ENCODE measurements at places on chromosomes 2 and 18. TPM values are rescaled to one million over a fixed set of nuclear protein-coding genes. Genes with fewer than 3 reads are reported as not detected.

Gene SNRNP27
- 58.7 TPM for total RNA-seq

Gene TYMS
- total RNA-seq: 6.5 TPM

Gene DNAH6
- 2.6 TPM for total RNA-seq

Gene INHBB
- 14.4 TPM for total RNA-seq

Gene SLC16A14
- total RNA-seq: 57.3 TPM

Gene RESP18
- total RNA-seq: not detected

Gene GREB1L
- total RNA-seq: 28.9 TPM

Gene PPP1R1C
- not detected for total RNA-seq

Gene SPDYA
- total RNA-seq: 1.3 TPM

Gene EDAR
- 0.15 TPM for total RNA-seq

Gene KIF5C
- total RNA-seq: 235 TPM

Gene ACVR1C
- 0.08 TPM for total RNA-seq

Gene SCN7A
- 3.8 TPM for total RNA-seq

Gene FBXO41
- total RNA-seq: 6.9 TPM

Gene IL36B
- total RNA-seq: 0.31 TPM

Gene OTX1
- total RNA-seq: 3.2 TPM

Gene LIMS4
- 3.2 TPM for total RNA-seq

Gene ITPRIPL1
- total RNA-seq: 0.38 TPM

Gene KIF1A
- total RNA-seq: 2.4 TPM

Gene FEZ2
- 29.6 TPM for total RNA-seq

Gene ZNF513
- 22.5 TPM for total RNA-seq

Gene PDE1A
- 8.4 TPM for total RNA-seq

Gene ACP1
- 149 TPM for total RNA-seq

Gene UGT1A9
- total RNA-seq: not detected

Gene DSG1
- total RNA-seq: 0.44 TPM

Gene POTEF
- 0.15 TPM for total RNA-seq

Gene HOXD12
- total RNA-seq: 1.2 TPM

Gene IL1RL1
- 0.36 TPM for total RNA-seq

Gene DSC2
- 0.05 TPM for total RNA-seq

Gene GALNT3
- 1.5 TPM for total RNA-seq

Gene DLGAP1
- total RNA-seq: 29.3 TPM

Gene EIPR1
- 31.9 TPM for total RNA-seq

Gene DTYMK
- total RNA-seq: 20.2 TPM

Gene AGXT
- total RNA-seq: 1.5 TPM

Gene REG1A
- total RNA-seq: not detected

Gene ASAP2
- 17.9 TPM for total RNA-seq

Gene PLCD4
- total RNA-seq: 14.7 TPM

Gene FEV
- not detected for total RNA-seq

Measured in motor neuron (in vitro differentiated cells).